ENCODE measurements at places on chromosomes 2 and 18. TPM values are rescaled to one million over a fixed set of nuclear protein-coding genes. Genes with fewer than 3 reads are reported as not detected.

GRCh38 chr18:63705401-63705800 is 2.6 kb downstream of the SERPINB11 start:
- H3K4me1 ChIP-seq: no peaks in the 10 kb centered on the region
- no peak overlapping the region for H3K27ac ChIP-seq
- H3K4me3 ChIP-seq: no peak overlapping the region
- no peaks in the 10 kb centered on the region for H3K27me3 ChIP-seq

- no peaks in the 10 kb centered on the region for H3K27me3 ChIP-seq
- peaks cover 42% of the 10 kb centered on the region for H3K4me1 ChIP-seq
- no peak overlapping the region for H3K27ac ChIP-seq
- H3K4me3 ChIP-seq: no peak overlapping the region
Observed at GRCh38 chr2:119853777-119854399, 94.2 kb downstream of the PTPN4 start.

DNA sequence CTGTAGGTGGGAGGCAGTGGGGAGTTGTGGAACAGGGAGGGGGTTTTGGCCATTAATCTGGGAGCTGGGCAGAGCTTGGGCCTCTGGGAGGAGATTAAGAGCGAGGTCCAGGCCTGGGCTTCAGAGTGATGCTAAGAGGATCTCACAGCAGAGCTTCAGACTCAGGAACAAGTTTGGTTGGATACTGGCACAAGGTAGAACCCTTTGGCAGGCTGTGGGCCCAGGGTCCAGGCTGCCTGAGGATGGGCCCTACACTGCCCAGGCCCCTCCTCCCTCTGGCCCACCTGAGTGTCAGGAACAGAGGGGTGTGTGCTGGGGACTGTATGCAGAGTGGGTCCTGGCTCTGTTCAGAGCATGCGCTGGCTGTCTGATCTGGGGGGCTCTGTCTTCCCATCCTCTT is 334.9 kb downstream of the CYP26B1 start:
- H3K27me3 ChIP-seq: peaks cover 2% of the 10 kb centered on the region
- no peaks in the 10 kb centered on the region for H3K36me3 ChIP-seq
- H3K27ac ChIP-seq: no peak overlapping the region
- H3K4me3 ChIP-seq: no peak overlapping the region

GRCh38 chr2:160207804-160208654 is 8.0 kb upstream of the ITGB6 start:
- no peak for DNase-seq
- peaks cover 14% of the 10 kb centered on the region for H3K4me1 ChIP-seq
- no peak overlapping the region for H3K4me3 ChIP-seq
- H3K27ac ChIP-seq: no peak overlapping the region
- H3K36me3 ChIP-seq: peaks cover 4% of the 10 kb centered on the region

DNA sequence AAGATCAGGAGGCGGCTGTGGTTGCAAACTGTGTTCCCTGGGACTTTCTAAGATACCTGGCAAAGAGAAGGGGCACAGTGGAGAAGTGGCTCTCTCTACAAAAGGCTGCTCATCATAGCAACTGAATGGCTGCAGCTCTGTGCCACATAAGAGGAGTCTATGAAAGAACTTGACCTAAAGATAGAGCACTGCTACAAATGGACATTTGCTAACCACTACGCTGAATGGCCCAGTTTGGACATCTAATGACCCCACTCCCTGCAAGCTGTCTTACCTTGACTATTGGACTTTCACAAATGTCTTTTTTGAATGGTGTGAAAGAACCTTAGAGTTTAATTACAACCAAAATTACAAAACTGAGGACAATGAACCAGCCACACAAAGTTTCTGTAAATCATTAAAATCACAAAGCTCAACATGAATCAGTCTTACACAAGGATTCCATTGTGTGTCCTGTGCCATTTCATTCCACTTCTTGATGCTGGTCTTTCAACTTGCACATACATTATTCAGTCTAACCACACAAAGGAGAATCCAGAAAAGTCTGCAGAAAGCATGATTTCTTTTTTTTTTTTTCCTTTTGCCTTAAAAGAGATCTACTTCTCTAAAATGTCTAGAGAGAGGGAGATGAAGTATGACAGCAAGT is 154.0 kb downstream of the LAMA1 start:
- no peak overlapping the region for H3K27ac ChIP-seq
- no peaks in the 10 kb centered on the region for H3K36me3 ChIP-seq
- H3K4me1 ChIP-seq: no peaks in the 10 kb centered on the region
- H3K4me3 ChIP-seq: no peak overlapping the region

GRCh38 chr2:120863661-120864320 is 128.1 kb downstream of the GLI2 start:
- peaks cover 17% of the 10 kb centered on the region for H3K27me3 ChIP-seq
- peaks cover 6% of the 10 kb centered on the region for H3K4me1 ChIP-seq

- H3K4me3 ChIP-seq: no peak overlapping the region
- no peaks in the 10 kb centered on the region for H3K36me3 ChIP-seq
- DNase-seq: no peak
- H3K27me3 ChIP-seq: peaks cover 11% of the 10 kb centered on the region
- H3K27ac ChIP-seq: no peak overlapping the region
Observed at GRCh38 chr2:37917281-37918228, 7.5 kb upstream of the RMDN2 start.

DNA sequence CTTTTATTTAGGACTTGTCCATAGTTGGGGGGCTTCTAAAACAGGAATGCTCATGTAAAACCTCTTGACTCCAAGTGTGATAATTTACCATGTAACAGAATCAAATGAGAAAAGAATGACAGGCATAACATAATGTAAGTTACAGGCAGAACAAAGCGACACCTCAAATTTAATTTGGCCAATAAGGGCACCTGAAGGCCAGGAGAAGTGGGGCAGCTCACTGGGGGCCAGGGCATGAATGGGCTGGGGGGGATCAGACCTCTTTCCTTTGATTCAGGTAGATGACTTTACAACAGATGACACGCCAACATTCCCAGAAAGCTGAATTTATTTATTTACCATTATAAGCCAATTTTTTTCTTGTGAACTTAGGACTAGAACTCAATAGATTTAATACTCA is 14.5 kb downstream of the MOCOS start:
- no peak for DNase-seq
- no peak overlapping the region for H3K4me3 ChIP-seq
- no peaks in the 10 kb centered on the region for H3K36me3 ChIP-seq
- H3K27ac ChIP-seq: no peak overlapping the region

RESP18 gene
- not detected for total RNA-seq

IL18RAP gene
- 1.8 TPM for total RNA-seq

FHOD3 gene
- not detected for total RNA-seq

NRP2 gene
- total RNA-seq: 1.1 TPM

PHOSPHO2 gene
- total RNA-seq: 7.7 TPM
